ENCODE measurements at places on chromosomes 3 and 15.

- no peak for DNase-seq
Observed at GRCh38 chr15:51809457-51809856, 20.0 kb upstream of the TMOD3 start.

GRCh38 chr3:78912687-78913086 is 855.1 kb downstream of the ROBO1 start:
- DNase-seq, result no peak

- DNase-seq, result no peak
Observed at GRCh38 chr3:8500319-8500988, 1.2 kb upstream of the LMCD1 start.

DNA sequence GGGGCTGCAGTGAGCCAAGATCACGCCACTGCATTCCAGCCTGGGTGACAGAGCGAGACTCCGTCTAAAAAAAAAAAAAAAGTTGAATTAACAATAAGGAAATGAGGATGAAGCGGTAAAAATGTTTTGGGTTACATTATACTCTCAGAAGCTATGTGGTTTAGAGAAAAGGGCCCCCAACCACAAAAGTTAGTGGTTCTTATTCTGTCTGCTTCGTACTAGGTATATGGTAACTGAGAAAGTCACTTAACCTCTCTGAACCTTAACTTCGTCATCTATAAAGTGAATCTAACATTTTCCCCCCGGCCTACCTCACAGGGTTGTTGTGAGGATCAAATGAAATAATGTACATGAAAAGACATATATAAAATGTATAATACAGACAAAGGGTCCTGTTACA is 38.4 kb upstream of the EHHADH start:
- no peak for DNase-seq

GRCh38 chr3:37310666-37311050 is 136.3 kb upstream of the LRRFIP2 start:
- DNase-seq, result peak; percentile 29

GRCh38 chr3:100324044-100324443 is 10.5 kb upstream of the NIT2 start:
- no peak for DNase-seq

DNA sequence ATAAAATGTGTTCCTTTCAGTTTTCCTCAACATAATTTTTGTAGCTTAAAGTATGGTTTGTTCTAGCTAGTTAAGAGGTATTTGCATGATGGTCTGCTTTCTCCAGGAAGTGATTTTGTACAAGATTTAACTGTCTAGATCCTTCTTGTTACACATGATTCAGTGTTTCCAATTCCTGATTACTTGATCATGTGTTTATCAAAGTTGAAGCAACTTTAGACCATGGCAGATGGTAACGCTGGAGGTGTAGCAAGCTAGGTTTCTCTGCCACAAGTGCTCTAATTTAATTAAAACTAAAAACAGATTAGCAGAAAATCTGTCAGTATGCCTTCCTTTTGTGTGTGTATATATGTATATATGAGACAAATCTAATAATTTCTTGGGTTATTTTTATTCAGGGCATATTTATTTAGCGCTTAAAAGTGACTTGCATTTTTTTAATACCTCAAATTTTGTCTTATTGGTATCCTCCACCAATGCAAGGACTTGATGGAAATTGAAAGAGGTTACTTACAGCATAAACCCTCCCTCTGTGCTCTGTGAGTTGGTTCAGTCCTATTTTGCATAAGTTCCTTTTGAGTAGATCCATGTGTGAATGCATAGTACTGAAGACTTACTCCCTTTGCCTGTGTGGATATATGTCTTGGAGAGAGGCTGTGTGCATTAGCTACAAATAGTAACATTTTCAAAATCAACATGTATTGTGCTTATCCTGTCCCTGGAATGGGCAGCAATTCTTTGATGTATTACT is 157.3 kb upstream of the CGNL1 start:
- DNase-seq, result no peak

GRCh38 chr3:129476586-129476985 is 36.6 kb downstream of the IFT122 start:
- DNase-seq, result no peak

DNA sequence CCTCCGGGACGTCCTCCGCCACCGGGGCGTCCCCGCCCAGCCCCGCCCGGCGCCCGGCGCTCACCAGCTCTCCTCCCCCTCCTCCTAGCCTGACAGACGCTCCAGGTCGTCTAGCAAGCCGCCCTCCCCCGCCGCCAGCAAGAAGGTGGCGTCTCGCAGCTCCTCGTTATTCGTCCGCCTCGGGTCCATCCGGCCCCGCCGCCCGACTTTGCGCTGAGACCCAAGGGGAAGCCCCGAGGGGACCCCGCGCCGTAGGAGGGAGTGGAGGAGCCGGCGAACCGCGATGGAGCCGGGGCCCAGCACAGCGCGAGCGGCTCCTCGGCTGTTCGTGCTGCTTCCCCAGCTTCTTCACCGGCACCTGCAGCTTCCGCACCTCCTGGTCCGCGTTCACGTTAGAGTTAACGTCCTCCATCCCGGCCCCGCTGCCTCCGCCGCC is 26.3 kb upstream of the MTHFS start:
- peak; percentile 36 for DNase-seq

- no peak for DNase-seq
Observed at GRCh38 chr3:76063811-76064210, 278.5 kb upstream of the ZNF717 start.

- no peak for DNase-seq
Observed at GRCh38 chr15:63597821-63598220, 634 bp downstream of the FBXL22 start.

DNA sequence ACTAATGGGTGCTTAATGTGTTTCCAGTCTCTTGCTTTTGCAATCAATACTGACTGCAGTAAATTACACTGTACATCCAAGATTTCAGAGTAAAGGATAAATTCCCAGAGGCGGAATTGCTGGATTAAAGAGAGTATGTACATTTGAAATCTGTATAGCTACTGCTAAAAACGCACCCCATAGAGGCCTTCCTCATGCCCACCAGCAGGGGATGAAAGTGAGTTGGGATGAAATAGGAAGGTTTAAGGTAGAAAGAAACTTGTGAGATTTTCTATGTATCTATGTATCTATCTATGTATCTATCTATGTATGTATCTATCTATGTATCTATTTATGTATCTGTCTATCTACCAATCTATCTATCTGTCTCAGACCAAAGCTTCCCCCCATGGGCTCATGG is 28.4 kb downstream of the TMEM44 start:
- no peak for DNase-seq

DNA sequence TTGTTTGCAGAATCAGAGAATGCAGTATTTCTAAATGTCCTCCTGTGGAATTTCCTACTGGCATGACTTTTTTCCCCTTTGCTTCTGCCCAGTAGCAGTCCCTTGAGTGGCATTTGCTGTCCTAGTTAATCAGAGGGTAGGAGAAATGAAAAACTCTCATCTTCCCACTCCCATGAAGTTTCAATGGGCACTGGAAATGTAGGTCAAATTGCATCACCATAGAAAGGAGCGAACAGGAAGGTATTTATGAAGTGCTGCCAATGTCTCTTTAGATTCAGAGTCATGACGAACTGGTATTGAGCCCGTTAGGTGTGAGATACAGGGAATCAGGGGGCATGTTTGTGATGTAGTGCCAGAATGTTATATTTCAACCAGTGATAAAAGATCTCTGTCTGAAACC is 23.2 kb downstream of the ATXN7 start:
- no peak for DNase-seq

- no peak for DNase-seq
Observed at GRCh38 chr3:52280050-52280461, 1.6 kb upstream of the WDR82 start.

GRCh38 chr3:156519758-156520162 is 35.2 kb downstream of the SSR3 start:
- no peak for DNase-seq

DNA sequence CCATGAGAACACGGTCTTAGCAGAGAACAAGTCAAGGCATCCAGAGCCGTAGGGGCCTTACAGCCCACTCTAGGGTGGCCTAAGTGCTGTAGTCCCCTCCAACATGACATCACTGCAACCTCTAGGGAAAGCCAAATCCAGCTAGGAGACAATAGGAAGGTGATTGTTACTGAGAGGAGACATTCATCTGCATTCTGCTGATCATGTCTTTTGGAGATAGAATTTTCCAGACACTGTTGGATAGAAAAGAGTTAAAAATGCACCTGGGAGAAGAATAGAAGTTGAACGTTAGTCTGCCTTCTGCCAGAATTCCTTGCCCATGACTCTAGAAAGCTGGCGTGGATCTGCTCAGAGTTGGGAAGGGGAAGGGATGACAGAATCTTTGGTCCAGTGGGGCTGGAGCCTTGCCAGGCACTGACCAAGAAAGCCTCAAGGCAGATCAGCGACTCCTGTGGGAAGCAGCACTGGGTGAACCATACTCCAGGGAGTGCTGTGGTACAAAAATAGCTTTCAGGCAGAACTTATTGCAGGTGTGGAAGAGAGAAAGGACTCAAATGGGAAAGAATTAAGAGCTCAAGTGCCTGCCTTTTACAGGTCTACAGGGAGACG is 44.8 kb upstream of the RAF1 start:
- DNase-seq, result peak; percentile 96

- no peak for DNase-seq
Observed at GRCh38 chr3:48428572-48429316, 1.1 kb downstream of the PLXNB1 start.

GRCh38 chr15:91469632-91470567 is 369.8 kb downstream of the SV2B start:
- DNase-seq, result no peak

GRCh38 chr15:56519000-56519399 is 54.1 kb upstream of the MNS1 start:
- DNase-seq, result no peak

DNA sequence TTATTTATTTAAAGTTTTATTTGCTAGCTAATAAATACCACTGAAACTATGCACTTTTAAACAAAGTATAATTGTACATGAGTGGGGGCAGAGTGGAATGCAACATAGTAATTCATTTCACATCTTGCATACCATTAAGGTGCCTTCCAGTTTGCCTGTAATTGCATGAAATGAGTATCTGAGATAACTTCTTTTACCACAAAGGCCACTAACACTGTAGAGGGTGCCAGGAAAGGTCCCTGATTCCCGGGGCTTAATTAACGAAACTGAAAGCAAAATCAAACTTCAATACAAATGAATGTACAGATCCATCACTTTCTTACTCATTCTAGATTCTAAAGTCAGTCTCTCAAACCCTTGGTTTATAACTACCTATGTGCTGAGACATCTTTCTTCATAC is 2.1 kb downstream of the CD47 start:
- DNase-seq, result no peak

GRCh38 chr15:69762373-69763148 is 309.9 kb downstream of the RPLP1 start:
- DNase-seq, result no peak

GRCh38 chr15:101500865-101501551 is 11.5 kb upstream of the PCSK6 start:
- no peak for DNase-seq

- DNase-seq, result no peak
Observed at GRCh38 chr3:20105513-20106280, 65.5 kb downstream of the KAT2B start.

DNA sequence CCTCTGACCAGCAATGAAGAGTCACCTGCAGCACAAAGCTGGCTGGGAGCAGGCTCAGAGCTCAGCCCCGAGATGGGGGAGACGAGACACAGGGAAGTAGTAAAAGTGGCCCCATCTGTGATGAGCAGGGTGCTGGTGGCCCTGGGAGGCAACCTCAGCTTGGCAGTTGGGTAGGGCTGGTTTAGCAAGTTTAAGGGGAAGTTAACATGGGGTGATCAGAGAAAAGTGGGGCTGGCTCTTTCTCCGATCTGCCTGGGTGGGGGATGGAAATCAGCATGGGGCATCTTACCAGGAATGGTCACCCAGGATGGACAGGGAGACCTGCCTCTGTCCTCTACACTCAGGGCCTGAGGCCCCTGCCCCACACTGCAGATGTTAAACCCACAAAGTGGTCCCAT is 29.9 kb upstream of the SFMBT1 start:
- no peak for DNase-seq

DNA sequence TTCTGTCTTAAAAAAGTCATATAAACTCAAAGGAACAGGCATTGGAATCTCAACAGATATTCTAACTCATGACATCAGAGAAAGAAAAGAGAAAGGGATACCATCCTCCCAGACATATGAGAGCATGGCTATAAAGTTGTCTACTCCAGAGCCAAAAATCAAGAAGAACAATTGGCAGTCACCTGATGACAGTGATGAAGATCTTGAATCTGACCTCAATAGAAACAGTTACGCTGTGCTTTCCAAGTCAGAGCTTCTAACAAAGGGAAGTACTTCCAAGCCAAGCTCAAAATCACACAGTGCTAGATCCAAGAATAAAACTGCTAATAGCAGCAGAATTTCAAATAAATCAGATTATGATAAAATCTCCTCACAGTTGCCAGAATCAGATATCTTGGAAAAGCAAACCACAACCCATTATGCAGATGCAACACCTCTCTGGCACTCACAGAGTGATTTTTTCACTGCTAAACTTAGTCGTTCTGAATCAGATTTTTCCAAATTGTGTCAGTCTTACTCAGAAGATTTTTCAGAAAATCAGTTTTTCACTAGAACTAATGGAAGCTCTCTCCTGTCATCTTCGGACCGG is 35.9 kb downstream of the UNC13C start:
- no peak for DNase-seq

DNA sequence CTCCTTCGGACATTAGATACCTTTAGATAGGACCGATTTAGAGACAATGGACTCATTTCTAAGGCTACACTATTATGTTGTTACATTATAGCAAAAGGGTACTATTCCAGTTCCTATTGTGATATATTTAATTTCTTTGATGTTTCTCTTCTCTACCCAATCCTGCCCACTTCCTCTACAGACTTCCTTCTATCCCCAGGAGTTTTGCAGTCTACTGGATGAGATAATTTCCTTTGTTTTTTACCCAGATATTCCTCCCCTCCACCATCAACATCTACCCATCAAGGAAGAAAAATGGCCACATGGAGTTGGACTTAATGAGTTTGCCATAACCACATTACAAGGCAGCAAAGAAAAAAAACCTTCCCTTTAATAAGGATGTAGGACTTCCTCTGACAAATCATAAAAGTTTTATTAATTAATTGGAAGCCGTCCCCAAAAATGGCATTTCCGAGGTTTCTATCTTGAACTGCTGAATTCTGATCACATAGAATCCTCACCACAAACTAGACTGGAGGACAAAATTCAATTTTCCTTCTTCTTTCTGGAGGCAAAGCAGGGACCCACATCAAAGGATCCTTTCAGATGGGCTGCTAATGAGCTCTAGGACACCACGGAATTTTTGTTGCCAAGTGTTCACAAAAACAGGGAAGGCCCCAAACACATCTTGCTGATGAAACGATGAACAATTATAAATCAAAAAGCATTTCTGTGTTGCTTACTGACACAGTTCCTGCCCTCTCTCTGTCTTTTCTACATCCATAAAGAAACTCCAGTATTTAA is 33.4 kb downstream of the FRMD4B start:
- no peak for DNase-seq

DNA sequence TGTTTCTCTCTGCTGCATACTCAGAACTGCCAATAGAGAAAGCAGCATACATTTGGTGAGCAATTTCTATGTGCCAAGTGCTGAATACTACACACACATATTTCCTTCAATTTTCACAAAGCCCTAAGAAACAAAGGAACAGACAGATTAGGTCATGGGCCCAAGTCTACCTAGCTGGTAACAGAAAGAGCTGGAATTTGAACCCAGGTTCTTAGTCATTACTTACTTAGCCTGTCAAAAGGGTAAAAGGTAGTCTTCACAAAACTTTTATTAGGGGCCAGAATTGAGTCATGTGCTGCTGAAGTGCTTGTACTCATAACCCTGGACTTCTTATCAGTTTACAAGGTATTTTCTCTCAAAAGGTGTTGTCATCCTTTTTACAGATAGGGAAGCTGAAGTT is 10.4 kb upstream of the ABHD17C start:
- peak; percentile 36 for DNase-seq
